Activated T-helper 1 cell treated with anti-CD3 and anti-CD28 coated beads, Interleukin-12 subunit alpha, Interleukin-12 subunit beta, Interleukin-2, Interleukin-4 antibody, amounts not matched to agents 30 ng/mL and 10 ng/mL and 1 ng/mL, durations not matched to agents 14 hours and 24 hours and 36 hours (primary cell): ENCODE measurements at places on chromosomes 2 and 18. TPM values are rescaled to one million over a fixed set of nuclear protein-coding genes. Genes with fewer than 3 reads are reported as not detected.

- H3K36me3 ChIP-seq: no peaks in the 10 kb centered on the region
- no peak overlapping the region for H3K4me3 ChIP-seq
- H3K27me3 ChIP-seq: no peaks in the 10 kb centered on the region
- no peak overlapping the region for H3K27ac ChIP-seq
Observed at GRCh38 chr18:37637478-37637850, 71.9 kb upstream of the CELF4 start.

- no peaks in the 10 kb centered on the region for H3K4me1 ChIP-seq
- no peak overlapping the region for H3K27ac ChIP-seq
- H3K4me3 ChIP-seq: no peak overlapping the region
- no peaks in the 10 kb centered on the region for H3K27me3 ChIP-seq
- no peaks in the 10 kb centered on the region for H3K36me3 ChIP-seq
- no peak for DNase-seq
Observed at GRCh38 chr2:163527381-163527780, 208.4 kb downstream of the FIGN start.

DNA sequence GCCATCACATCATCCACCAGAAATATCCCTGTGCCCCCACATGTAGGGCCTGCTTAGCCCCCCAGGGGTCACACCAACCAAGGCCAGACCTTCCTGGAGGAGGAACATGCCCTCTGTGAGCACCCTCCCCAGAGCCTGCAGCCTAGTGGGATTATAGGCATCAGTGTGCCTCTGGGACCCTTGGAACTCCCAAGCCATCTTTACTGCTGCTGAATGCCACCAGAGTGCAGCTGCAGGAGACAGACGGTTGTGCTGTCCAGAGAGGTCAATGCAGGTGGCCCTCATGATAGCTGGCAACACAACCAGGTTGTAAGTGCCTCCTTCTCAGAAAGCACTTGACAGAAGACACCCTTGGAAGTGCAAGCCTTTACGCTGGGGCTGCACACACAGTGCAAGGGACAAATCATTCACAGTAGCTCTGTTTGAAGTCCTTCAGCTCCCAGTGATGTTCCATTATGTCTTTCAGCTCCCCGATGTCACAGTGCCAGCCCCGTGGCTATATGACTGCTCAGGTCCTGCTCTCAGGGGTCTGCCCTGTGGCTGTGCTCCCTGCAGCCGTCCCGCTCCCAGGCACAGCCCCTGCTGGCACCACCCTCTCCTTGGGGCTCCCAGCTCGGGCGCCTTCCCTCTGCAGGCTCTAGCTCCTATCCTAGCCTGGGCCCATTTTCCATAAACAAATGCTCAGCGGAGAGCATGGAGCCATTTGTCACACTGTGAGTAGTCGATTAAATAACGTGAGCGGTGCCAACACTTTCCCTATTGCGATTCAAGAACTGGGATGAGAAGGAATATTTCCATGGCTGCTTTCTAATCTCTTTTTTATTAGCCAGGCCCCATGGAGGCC is 65.1 kb downstream of the EDAR start:
- no peaks in the 10 kb centered on the region for H3K27me3 ChIP-seq
- DNase-seq: no peak
- H3K4me1 ChIP-seq: no peaks in the 10 kb centered on the region
- no peaks in the 10 kb centered on the region for H3K36me3 ChIP-seq

- no peaks in the 10 kb centered on the region for H3K4me1 ChIP-seq
- H3K27me3 ChIP-seq: no peaks in the 10 kb centered on the region
- DNase-seq: peak; percentile 0
- no peak overlapping the region for H3K4me3 ChIP-seq
- H3K36me3 ChIP-seq: no peaks in the 10 kb centered on the region
Observed at GRCh38 chr2:241795021-241795999, 13.7 kb upstream of the NEU4 start.

GRCh38 chr2:406231-406630 is 118.3 kb upstream of the ALKAL2 start:
- no peak overlapping the region for H3K4me3 ChIP-seq
- no peak for DNase-seq
- peaks cover 2% of the 10 kb centered on the region for H3K36me3 ChIP-seq
- no peak overlapping the region for H3K27ac ChIP-seq
- no peaks in the 10 kb centered on the region for H3K4me1 ChIP-seq
- H3K27me3 ChIP-seq: peaks cover 11% of the 10 kb centered on the region

CYTIP gene
- total RNA-seq: 296 and 302 TPM in 2 replicates

DNA sequence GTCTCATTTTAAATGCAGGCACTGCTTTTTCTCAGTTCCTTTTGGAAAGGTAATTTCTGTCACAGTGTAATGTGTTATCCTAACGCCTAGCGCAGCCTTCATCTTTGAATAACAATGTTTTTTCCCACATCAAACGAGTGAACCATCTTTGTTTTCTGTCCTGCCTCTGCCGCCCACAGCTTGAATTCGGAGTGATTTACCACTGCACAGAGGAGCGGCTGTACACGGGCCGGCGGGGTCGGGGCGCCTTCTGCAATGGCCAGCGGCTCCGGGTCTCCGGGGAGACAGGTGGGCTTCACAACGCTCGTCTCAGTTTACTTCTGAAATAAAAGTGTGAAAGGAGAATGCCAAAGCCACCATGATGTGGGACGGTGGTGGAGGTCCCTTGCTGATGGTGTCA is 32.8 kb downstream of the IMPA2 start:
- H3K27me3 ChIP-seq: no peaks in the 10 kb centered on the region
- no peaks in the 10 kb centered on the region for H3K4me1 ChIP-seq
- H3K27ac ChIP-seq: no peak overlapping the region
- DNase-seq: no peak
- peaks cover 2% of the 10 kb centered on the region for H3K36me3 ChIP-seq

DNA sequence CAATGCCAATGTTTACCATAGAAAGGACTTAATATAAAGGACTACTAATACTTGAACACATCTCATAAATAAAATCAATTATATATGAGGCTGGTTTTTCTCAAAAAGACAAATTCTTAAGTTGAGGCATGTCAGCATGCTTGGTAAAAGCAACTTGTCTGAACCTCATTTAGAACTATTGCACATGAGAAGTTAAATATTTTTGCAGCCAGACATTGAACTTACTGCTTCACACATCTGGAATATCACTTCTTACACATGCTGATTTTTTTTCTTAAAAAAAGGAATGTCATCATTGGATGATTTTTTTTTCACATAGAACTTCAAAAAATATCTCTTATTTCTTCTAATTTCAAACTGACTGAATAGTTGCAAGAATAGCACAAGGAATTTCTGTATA is 609.0 kb downstream of the EPHA4 start:
- DNase-seq: no peak
- no peaks in the 10 kb centered on the region for H3K36me3 ChIP-seq
- no peaks in the 10 kb centered on the region for H3K4me1 ChIP-seq
- no peak overlapping the region for H3K27ac ChIP-seq
- peaks cover under 1% of the 10 kb centered on the region for H3K27me3 ChIP-seq

DNA sequence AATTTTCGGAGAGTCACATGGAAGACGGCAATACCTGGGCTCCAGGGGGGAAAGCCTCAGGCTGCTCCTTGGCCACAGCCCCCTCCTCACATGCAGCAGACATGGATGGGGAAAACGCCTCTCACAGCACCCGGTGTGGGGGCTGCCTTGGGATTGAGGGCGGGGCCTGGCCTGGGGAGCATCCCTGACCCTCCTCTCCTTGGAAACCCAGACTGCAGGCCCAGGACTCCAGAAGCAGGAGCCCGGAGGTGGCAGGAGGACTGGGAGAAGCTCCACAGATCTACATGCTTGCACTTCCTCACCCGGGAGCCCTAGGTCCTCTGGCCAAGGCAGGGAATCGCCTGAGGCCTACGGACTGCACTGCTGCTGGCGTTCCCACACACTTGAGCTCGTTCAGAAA is 12.1 kb upstream of the HES6 start:
- H3K4me1 ChIP-seq: no peaks in the 10 kb centered on the region
- no peak for DNase-seq
- H3K27ac ChIP-seq: no peak overlapping the region

DNA sequence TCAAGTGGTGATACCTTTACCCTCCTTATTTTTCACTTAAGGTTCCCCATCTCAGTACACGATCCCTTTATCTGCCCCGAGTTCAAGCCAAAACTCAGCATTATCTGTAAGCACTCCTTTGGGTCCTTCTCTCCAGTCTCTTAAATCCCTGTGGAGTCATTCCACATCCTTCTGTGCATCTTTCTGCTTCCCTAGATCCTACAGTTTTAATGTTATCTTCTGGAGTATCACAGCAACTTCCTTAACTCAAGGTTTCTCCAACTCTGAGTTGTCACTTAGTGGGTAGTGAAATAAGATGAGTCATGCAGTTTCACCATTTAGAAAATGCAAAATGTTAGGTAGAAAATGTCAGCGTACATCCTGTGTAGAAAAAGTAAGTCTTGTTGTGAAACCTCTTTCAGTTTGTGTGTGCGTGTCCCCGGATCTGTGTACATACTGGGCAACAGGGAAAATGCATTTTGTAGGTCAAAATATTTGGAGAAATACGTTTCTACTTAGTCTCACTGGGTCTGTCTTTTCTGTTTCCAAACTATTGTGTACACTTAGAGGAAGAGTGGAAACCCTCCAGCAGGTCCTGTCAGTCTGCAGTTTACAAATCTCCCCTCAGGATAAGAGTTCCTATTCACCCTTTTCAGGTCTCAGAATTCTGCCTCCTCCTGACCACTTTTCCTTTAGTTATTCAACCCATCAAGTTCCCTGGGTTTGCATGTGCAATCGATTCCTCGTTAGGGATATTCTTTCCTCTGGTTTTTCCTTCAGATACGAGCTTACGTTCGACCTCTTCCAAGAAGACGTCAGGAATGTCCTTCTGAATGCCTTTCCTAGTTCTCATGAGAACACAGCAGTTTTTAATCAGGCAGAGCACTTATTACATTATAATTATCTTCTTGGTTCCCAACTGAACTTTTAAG is 154.8 kb downstream of the TGIF1 start:
- peaks cover 8% of the 10 kb centered on the region for H3K36me3 ChIP-seq
- H3K27me3 ChIP-seq: no peaks in the 10 kb centered on the region
- DNase-seq: peak; percentile 38
- peaks cover 19% of the 10 kb centered on the region for H3K4me1 ChIP-seq
- no peak overlapping the region for H3K4me3 ChIP-seq

ZBTB14 gene
- 17.1 and 19.5 TPM in 2 replicates for total RNA-seq

ESPNL gene
- 0.05 and 0.20 TPM in 2 replicates for total RNA-seq

FAM237A gene
- not detected in 2 replicates for total RNA-seq

GRCh38 chr2:190809139-190809764 is 71.4 kb upstream of the GLS start:
- peaks cover 29% of the 10 kb centered on the region for H3K4me1 ChIP-seq
- H3K27me3 ChIP-seq: no peaks in the 10 kb centered on the region
- no peak overlapping the region for H3K4me3 ChIP-seq

- H3K27ac ChIP-seq: no peak overlapping the region
- H3K27me3 ChIP-seq: no peaks in the 10 kb centered on the region
- H3K4me3 ChIP-seq: no peak overlapping the region
- peaks cover 12% of the 10 kb centered on the region for H3K4me1 ChIP-seq
Observed at GRCh38 chr2:181072486-181073235, 92.3 kb downstream of the UBE2E3 start.

DNA sequence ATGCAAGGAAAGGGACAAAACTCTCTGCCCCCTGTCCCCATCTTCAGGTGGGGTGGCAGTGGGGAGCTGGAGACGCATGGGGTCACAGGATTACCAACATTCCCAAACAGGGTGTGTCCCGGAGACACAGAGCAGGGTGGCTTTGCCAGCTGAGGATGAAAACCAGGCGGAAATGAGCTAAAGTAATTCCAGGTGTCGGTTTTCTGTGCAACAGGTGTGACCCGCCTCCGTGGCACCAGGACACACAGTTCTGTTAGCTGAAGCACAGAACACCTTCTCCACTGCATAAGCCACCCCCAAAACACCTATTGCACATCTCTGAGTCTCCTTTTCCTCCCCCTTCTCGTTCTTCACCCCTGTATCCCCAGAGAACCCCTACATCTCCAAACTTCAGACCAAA is 122.7 kb upstream of the GLI2 start:
- no peaks in the 10 kb centered on the region for H3K4me1 ChIP-seq
- no peaks in the 10 kb centered on the region for H3K36me3 ChIP-seq
- H3K27me3 ChIP-seq: no peaks in the 10 kb centered on the region
- H3K4me3 ChIP-seq: no peak overlapping the region
- DNase-seq: no peak
- H3K27ac ChIP-seq: no peak overlapping the region

GRCh38 chr2:59167514-59167913 is 926.4 kb upstream of the FANCL start:
- no peaks in the 10 kb centered on the region for H3K36me3 ChIP-seq
- no peak for DNase-seq
- H3K27me3 ChIP-seq: peaks cover 3% of the 10 kb centered on the region
- H3K4me3 ChIP-seq: no peak overlapping the region
- H3K4me1 ChIP-seq: no peaks in the 10 kb centered on the region

KCNIP3 gene
- total RNA-seq: not detected in 2 replicates

RTP5 gene
- total RNA-seq: not detected in 2 replicates

- no peaks in the 10 kb centered on the region for H3K4me1 ChIP-seq
- H3K4me3 ChIP-seq: no peak overlapping the region
- DNase-seq: no peak
Observed at GRCh38 chr2:189066037-189066436, 91.9 kb downstream of the COL3A1 start.

AOX1 gene
- total RNA-seq: 0.05 TPM in 1 of 2 replicates, not detected in the other

FSHR gene
- not detected in 2 replicates for total RNA-seq

ZNF521 gene
- total RNA-seq: not detected in 2 replicates

PSMA8 gene
- 0.44 and 0.49 TPM in 2 replicates for total RNA-seq

DNA sequence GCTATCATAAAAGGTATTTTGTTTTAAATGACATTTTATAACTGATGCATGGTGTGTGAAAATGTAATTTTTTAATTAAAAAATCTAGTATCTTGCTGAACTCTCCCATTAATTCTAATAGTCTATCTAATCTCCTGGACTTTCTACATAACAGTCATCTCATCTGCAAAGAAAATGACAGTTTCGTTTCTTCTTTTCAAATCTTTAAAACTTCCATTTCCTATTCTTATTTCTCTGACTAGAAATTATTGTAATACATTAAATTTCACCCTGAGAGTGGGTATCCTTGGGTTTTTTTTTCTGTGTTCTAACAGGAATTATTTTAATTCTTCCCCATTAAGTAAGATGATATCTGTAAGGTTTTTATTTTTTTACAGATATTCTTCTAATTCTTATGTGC is 120.1 kb downstream of the KCNF1 start:
- peaks cover 2% of the 10 kb centered on the region for H3K36me3 ChIP-seq
- H3K27ac ChIP-seq: no peak overlapping the region
- no peak for DNase-seq
- H3K4me1 ChIP-seq: no peaks in the 10 kb centered on the region
- peaks cover 8% of the 10 kb centered on the region for H3K27me3 ChIP-seq
- no peak overlapping the region for H3K4me3 ChIP-seq

DNA sequence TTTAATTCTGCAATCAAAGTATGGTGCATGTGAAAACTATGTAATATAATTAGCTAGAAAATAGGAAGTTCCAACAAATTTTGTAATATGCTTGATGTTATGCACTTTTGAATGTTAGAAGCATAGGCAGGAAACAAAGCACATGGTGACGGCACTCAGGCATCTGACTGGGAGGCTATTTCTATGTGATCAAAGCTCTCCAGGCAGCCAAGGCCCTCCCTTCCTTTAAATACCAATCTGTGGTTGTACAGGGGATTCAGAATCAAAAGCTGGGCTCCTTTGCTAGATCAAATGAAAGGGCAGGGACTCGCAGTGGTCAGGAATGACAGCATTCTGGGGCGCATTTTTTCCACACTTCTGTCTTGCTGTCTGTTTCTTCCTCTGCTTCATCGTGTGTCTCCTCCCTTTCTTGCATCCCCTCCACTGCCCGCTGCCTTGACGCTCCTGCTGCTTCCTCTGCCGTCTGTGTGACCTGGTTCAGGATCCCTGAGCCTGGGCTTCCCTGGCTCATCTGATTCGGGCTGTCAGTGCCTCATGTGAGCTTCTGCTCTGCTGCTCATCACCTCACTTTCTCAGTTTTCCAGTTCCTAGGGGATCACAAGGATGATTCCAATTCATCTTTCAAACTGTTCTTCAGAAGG is 30.9 kb downstream of the TMEM182 start:
- H3K27me3 ChIP-seq: peaks cover 4% of the 10 kb centered on the region
- no peaks in the 10 kb centered on the region for H3K4me1 ChIP-seq
- no peaks in the 10 kb centered on the region for H3K36me3 ChIP-seq
- no peak overlapping the region for H3K4me3 ChIP-seq
- no peak for DNase-seq
- H3K27ac ChIP-seq: no peak overlapping the region

LYG2 gene
- total RNA-seq: not detected in 2 replicates
